LoVo (cell line): ENCODE measurements at places on chromosomes 3 and 15.

- DNase-seq, result no peak
Observed at GRCh38 chr3:160617636-160618035, 52.3 kb upstream of the KPNA4 start.

DNA sequence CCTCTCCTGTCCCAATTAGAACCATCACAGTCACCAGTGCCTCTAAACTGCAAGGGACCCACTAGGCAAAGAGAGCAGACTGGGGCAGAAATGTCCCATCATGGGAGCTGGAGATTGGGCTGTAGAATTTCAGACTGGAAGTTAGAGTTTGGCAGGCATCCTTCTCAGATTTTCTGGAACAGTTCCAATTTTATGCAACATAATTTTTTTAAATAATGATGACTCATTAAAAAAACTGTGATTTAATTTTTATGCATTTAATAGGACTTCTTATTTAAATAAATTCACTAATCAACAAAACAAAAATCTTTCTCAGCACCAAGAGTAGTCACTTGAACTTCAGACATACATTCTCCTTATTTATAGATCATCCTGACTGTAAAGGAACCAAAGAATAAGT is 84.6 kb upstream of the SLC7A14 start:
- DNase-seq, result no peak

DNA sequence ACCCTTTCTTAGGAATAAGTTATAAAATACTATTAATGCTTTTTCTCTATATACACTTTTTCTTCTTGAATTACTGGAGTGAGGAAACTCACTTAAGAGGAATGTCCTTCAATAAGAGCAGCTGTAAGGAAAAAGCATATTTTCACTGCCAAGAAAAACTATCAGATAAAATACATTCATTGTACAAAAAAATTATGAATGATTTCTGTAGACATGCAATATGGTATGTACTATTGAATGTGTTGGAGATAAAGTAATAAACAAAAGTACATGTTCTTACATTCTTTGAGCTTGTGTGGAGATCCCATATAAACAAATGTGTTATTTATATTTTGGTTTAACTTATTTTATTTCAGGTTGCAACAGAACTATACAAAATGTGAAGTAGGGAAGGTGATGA is 241.0 kb upstream of the ZNF717 start:
- no peak for DNase-seq

DNA sequence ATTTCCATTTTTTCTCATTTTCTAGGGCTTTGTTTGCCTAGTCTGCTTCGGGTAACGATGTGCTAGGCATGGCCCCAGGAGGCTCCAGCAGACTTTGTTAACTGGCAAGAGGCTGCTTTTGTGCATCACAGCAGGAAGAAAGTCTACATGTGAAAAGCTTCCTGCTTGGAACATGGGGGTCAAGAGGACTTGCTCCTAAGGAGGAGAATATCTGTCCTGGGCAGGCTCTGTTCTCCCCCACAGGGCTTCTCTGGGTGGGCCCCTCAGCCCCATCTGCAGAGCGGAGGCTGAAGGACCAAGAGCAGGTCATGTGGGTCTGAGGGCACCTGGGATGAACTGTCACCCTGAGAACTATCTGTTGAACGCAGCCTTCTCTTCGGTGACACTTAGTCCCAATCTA is 94.7 kb downstream of the CCNL1 start:
- DNase-seq, result no peak

DNA sequence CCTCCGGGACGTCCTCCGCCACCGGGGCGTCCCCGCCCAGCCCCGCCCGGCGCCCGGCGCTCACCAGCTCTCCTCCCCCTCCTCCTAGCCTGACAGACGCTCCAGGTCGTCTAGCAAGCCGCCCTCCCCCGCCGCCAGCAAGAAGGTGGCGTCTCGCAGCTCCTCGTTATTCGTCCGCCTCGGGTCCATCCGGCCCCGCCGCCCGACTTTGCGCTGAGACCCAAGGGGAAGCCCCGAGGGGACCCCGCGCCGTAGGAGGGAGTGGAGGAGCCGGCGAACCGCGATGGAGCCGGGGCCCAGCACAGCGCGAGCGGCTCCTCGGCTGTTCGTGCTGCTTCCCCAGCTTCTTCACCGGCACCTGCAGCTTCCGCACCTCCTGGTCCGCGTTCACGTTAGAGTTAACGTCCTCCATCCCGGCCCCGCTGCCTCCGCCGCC is 26.3 kb upstream of the MTHFS start:
- DNase-seq, result peak; percentile 51

GRCh38 chr15:27448234-27448633 is 477.3 kb downstream of the GABRG3 start:
- DNase-seq, result no peak

GRCh38 chr3:119817071-119817470 is 35.2 kb downstream of the NR1I2 start:
- DNase-seq, result no peak

GRCh38 chr3:22392859-22393258 is 641.8 kb upstream of the ZNF385D start:
- no peak for DNase-seq

DNA sequence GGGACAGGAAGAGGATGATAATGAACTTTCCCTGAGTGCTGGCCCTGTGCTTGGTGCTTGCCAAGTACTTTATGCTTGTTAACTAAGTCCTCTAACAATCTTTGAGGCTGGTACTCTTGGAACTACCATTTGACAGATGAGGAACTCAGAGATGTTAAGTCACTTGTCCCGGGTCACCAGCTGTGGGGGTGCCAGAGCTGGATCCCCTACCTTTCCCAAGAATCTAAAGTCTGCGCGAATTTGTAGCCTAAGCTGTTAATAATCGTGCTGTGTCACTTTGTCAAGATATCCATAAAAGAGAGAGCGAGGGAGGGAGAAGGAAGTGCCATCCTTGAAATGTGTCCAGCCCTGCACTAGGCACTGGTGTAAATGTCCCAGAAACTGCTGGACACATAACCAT is 19.0 kb upstream of the ACOX2 start:
- no peak for DNase-seq

GRCh38 chr3:140568842-140569520 is 108.9 kb upstream of the TRIM42 start:
- DNase-seq, result peak; percentile 2

DNA sequence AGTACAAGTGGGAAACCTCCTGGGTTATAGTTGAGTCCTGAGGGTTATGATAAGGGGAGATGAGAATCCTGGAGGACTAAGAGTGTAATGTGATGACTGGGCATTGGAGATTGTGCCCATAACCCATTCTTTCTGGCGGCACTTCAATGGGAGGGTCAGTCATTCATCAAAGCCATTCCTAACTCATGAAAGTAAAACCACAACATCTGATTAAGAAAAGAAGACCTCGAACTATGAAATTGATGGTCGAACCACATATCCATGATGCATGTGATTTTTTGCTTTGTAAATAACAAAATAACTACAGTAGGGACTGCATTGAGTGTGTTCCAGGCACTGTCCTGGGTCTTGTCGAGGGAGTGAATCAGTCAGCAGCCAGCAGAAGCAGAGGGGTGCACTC is 215.1 kb downstream of the SHQ1 start:
- DNase-seq, result peak; percentile 49

DNA sequence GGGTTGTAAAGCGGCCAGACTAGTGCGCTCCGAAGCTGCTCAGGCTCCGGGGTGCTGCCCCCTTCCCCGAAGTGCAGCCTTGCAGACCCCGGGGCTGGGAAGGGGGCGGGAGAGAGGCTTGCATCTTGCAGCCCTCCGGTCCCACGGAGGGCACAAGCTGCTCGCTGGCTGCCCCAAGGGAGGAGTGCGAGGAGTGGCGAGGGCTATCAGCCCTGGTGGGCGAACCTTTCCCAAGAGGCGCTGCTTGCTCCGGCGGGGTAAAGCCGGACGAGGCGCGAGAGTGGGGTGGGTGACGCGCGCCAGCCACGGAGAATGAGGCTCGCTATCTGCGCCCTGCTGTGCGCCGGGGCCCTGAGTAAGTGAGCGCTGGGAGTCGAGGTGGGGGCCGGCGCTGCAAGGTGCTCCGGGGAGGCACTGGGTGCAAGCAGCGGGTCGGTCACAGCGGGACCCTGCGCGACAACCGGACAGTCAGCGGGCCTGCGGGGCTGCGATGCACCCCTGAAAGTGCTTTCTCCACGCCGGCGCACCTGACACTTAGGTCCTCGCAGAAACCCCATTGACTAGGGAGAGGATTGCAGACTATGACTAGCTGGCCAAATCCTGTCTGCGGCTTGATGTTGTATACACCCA is 12.7 kb upstream of the TOPBP1 start:
- no peak for DNase-seq

DNA sequence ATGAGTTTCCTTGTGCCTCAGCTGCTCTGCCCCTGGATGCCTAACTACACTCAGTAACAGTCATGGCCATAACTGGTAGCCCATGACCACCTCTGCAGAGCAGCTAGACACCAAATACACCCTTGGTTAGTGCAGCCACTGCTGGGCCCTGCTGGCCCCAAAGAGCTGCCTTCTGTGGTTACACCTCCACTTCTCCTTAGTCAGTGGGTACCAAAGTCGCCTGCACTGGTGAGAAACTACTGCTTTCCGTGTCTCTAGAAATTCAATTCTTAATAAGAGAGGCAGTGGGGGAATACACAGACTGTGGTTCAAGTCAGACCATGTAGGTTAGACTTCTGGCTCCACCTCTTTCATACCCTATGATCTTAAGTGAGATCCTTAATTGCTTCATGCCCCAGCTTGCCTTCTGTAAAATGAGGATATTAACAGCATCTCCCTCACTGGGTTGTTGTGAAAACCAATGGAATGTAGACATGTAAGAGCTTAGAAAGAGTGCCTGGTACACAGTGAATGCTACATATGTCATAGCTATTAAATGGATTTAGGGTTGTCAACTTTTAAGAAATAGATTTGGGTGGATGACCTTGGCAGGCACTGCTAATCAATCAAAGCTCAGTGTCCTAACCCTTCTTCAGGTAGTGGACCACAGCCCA is 18.2 kb downstream of the HEG1 start:
- no peak for DNase-seq

DNA sequence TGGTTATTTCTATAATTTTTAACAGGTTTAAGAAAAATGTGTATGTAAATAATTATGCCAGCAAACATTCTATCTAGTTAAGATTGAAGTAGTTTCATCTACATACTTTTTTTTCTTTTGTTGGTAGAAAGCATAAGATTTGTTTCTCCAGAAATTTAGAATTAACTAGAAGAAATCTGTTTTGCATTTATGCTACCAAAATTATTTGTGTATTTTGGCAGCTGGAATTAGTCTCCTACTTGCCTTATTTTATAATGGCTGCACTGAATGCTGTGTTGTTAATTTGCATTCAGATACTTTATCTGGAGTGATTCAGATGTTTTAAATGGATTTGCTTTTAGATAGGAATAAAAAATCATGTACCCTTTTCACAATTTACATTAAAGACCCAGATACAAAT is 100.2 kb upstream of the NAALADL2 start:
- DNase-seq, result no peak

DNA sequence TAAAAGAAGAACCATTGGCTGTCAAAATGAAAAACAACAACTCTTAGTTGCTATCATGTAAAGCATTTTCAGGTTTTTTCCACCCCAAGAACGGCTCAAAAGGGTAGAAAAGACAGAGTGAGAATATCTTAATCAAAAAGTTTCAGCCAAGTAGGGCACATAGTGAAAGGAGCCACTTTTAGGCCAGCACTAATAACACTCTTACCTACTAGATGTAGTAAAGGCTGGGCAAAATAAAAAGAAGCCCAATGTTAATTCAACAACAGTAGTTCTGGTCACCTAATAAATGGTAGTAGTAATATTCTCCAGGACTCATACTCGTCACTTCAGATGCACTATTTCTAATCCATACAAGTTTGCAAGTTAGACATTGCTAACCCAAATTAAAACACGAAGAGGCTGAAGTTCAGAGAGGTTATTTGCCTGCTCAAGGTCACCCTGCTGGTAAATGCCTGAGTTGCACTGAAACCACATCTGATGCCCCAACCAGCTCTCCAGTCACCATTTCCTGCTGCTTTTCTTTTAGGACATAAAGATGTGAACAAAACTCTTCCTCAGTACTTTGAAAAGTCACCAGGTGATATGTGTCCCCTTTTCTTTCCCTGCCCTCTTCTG is 7.5 kb downstream of the GOLIM4 start:
- DNase-seq, result peak; percentile 32

DNA sequence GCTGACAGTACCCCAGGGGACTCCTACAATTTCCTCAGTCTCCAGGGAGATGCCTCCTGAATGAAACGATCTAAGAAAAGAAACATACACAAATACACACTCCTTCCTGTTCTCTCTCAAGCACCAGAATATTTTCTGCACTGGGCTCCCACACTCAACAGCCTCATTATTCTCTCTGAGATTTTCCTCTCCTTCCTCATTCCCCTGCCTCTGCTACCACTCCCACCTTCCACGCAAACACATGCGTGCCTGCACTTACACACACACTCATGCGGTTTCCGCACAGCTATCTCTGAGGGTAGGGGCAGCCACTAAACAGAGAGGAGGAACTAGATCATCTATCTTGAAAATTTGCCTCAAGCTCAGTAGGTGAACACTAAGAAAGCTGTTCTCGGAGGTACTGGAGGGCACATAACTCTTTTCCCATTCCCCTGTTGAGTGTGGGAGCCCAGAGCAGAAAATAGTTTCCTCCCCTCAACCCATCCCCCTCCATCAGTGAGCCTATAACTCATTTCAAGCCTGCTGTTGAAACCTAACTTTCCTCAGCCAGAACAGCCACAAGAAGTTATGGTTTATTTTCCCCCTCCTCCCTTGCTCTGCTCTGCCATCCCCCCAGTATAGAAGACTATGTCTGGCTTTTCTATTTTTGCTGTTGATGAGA is 30.5 kb upstream of the TIPARP start:
- DNase-seq, result no peak

DNA sequence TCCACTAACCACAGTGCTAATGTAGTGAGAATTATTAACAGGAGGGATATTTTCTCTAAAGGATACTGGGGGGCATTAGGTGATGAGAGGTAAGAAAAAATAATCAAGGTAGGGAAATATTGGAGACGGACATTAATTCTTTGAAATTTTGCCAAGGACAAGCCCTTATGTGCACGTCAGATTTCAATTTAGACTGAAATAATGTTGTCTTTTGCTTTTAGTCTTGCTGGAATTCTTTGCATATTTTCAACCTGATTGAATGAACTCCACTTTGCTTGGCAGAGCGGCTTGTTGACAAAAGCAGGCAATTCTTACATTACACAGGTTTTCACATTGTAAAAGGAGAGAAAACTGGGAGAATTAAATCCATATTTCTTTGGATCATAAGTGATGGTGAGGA is 25.0 kb upstream of the C3orf52 start:
- DNase-seq, result no peak

DNA sequence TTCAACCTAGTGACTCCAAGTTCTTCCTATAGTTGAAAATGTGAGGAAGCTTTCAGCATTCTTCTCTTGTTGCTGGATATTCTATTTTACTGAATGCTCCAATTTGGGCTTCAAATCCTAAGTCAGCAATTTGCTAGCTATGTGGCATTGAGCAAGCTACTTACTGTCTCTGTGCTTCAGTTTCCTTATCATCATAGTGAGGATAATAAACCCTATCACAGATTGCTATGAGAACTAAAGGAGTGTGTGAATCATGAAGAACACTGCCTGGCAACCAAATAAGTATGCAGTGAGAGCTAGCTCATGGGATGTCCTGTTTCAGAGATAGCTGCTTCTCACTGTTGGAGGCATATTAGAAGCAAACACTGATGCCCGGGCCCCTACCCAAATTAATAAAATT is 163.8 kb upstream of the CDIN1 start:
- DNase-seq, result no peak

- peak; percentile 81 for DNase-seq
Observed at GRCh38 chr3:111917300-111917699, 58.2 kb downstream of the PHLDB2 start.

- no peak for DNase-seq
Observed at GRCh38 chr3:18179521-18179920, 245.6 kb downstream of the SATB1 start.
